H4 (cell line): ENCODE measurements at places on chromosomes 5 and 9. TPM values are rescaled to one million over a fixed set of nuclear protein-coding genes. Genes with fewer than 3 reads are reported as not detected.

- no peak for DNase-seq
Observed at GRCh38 chr5:127665641-127666040, 16.8 kb downstream of the CTXN3 start.

DNA sequence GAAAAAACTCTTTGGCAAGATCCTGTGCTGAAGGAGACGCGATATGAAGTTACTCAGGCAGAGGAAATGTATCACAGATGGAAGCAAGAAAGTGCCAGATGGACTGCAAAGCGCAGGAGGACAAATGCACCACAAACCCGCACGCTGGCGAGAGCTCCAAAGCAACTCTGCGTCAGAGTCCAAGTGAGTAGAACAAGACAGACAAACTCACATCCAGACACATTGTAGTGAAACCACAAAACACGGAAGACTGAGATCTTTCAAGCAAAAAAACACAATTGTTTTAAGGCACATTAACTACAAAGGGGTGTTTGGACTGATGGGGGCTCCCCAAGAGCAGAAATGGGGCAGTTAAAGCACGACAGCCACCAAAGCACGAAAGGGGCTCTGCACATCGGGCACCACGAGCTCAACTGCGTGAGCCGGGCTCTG is 39.2 kb upstream of the NKD2 start:
- no peak for DNase-seq

DNA sequence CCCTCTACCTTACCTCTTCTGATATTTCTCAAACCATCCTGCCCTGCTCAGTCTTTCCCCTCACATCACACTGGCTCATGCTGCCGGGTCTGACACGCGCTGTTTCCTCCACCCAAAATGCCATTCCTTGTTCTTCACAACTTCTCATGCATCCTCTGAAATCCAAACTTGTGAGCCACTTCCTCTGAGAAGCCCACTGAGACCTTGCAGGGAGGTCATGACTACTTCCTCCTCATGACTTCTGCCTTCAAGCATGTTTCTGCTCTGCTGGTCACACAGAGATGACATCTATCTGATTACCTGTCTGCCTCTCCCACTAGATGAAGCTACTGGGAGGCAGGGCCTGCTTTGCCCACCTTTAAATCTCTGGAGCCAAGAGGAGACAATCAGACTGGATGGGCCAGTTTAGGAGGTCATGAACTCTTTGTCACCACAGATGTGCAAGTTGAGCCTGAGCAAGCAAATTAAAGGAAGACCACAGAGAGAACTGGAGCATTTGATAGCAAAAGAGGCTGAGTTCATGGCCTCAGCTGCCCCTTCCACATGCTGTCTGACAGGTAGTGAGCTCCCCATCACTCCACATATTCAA is 119.8 kb upstream of the TBC1D2 start:
- DNase-seq: no peak

- no peak for DNase-seq
Observed at GRCh38 chr5:112709416-112709815, 28.3 kb upstream of the APC start.

- DNase-seq: peak; percentile 79
Observed at GRCh38 chr5:16774806-16775205, 158.0 kb upstream of the RETREG1 start.

- DNase-seq: no peak
Observed at GRCh38 chr9:28050941-28051340, 477.7 kb upstream of the C9orf72 start.

DNA sequence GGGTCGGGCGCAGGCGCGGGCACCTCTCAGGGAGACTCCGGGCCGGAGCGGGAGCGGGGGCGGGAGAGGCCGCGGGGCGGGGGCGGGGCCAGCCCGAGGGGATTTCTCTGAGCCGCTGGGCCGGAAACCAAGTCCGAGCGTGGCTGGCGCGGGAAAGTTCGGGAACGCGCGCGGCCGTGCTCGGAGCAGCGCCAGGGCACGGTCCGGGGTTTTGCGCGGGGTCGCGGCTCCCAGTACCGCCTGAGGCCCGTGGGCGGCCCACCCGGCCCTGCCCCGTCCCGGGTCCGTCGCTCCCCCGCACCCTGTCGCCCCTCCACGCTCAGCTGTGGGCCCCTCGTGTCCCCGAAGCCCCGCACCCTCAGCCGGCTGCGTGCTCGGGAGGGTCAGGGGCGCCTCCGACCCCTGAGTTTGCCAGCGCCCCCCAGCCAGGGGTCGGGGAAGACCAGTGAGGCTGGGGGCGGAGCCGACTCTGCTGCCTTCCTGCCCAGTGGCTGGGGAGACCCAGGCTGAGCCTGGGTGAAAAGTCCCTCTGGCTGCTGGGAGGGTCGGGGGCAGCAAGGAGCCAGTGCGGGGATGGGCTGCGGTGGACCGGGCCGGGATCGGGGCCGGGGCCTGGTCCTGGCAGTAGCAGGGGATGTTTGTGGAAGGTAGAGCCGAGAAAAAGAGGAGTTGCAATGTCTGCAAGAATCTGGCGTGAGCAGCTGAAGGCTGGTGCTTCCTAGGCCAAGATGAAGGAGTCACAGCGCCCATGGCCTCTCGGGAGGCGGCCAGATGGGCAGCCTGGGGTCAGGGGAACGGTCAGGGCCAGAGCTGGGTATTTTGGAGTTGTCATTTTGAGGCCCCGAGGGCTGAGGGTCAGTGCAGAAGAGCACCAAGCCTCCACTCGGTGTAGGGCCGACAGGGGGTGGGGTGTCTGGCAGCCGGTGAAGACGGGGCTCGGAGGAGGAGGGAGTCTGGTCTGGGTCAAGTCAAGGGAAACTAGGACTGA is 588 bp downstream of the TRAF2 start:
- no peak for DNase-seq

GRCh38 chr9:129273136-129273895 is 95.3 kb upstream of the IER5L start:
- no peak for DNase-seq

DNA sequence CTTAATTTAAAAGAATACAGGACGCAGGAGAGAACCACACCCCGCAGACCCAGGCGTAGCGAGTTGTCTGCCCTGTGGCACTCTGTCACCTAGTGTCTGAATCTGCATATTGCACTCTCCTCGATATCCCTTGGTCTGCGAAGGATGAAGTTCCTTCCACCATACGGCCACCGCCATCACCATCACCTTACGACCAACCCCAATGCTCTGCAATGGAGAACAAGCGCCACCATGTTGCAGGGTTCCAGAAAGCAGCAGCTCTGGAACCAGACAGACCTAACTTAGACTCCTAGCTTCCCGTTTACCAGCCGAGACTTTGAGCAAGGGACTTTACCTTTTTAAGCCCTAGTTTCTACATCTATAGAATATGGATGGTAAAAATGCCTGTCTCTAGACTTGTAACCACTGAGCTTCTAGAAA is 77.4 kb upstream of the DMRT1 start:
- DNase-seq: peak; percentile 75

DNA sequence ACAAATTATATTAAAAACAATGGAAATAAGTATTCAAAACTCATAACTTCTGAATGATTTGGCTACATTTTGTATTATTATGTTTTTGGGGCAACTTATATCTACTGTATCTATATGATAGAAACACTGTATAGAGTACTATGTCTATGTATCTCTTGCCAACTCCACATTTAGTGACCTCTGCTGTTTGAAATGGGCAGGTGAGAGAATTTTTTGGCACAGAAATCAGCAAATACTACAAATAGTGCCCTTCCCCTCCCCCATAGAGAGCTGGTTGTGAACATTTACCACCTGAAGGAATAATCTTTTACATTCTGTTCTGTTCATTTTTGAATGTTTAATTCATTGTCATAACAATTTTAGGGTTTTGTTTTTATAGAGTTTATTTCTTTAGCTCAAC is 545.3 kb downstream of the PDE4D start:
- peak; percentile 21 for DNase-seq

DNA sequence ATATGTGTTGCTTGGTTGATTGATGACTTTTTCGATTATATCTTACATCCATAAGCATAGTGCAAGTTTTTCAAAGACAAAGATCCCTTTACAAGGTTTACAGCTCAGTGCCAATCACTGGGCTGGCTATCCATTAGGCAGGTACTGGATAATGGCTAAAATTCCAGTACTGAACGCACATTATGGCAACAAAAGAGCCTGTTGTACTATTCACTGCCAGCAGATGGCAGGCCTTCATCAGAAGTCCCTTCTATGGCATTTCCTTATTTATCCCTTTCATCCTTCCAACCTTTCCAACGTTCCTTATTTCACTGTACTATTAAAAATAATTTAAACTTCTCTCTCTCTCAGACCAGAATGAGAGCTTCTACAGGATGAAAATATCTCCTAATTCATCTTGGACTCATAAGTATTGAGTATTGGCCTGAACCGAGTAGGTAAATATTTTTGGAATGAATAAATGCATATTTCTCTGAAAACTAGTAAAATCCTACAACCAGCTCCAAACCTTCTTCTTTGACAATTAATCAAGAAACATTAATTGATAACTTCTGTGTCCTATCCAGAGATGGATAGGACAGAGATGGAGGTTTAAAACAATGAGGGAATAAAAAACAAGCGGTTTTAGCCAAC is 6.7 kb upstream of the WNT8A start:
- DNase-seq: peak; percentile 69

- peak; percentile 37 for DNase-seq
Observed at GRCh38 chr9:86406366-86406765, 52.2 kb upstream of the TUT7 start.

DNA sequence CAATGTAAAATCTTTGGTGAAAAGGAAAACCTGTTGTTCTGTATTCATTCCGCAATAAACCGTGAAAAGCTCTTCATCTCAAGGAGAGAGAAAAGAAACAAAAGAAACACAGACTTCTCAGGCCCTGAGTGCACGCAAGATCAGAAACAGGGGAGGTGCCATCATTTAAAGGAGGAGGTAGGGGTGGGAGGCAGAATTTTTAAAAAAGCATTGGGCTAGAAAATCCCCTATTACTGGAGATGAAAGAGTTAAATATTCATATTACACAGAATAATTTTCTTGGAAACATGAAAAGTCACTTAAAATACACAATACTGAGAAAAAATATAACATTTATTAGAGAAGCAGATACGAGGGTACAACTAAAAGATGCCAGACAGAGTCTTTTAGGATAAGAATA is 56.3 kb downstream of the USP20 start:
- DNase-seq: no peak

GRCh38 chr9:6545017-6545691 is 100.4 kb downstream of the GLDC start:
- no peak for DNase-seq

DNA sequence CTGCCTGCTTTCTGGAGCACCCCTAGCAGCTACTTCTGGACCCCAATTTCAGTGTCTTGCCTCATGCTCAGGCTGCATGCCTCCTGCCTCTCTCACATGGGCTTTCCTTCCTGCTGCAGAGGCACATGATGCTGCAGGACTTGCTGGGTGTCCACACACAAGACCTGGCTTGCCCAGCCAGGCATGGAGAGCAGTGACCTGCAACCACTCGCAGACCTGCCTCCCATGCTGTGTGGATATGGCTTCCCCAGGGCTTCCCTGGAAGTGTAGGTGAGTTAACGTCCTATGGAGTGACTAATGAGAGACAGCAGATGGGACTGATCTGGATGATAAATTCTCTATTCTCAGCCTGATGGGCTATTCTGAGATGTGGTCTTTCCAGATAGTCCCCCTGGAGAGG is 53.2 kb upstream of the SMIM32 start:
- DNase-seq: no peak

GRCh38 chr9:121434969-121435368 is 64.7 kb downstream of the GGTA1 start:
- no peak for DNase-seq

GRCh38 chr5:118963169-118963568 is 25.2 kb downstream of the DTWD2 start:
- no peak for DNase-seq

Gene TIGD6
- 4.0 and 7.4 TPM in 2 replicates for total RNA-seq

Gene SPEF2
- 5.0 and 7.8 TPM in 2 replicates for total RNA-seq

Gene INSL6
- not detected in 2 replicates for total RNA-seq

Gene TMC1
- not detected in 2 replicates for total RNA-seq

Gene FNBP1
- 19.2 and 24.7 TPM in 2 replicates for total RNA-seq

Gene GAPT
- total RNA-seq: not detected in 2 replicates

Gene FGF10
- not detected in 2 replicates for total RNA-seq

Gene HRCT1
- 0.41 TPM in 1 of 2 replicates, not detected in the other for total RNA-seq

Gene GMCL2
- not detected in 2 replicates for total RNA-seq
